ENCODE measurements at places on chromosomes 12 and 14.

DNA sequence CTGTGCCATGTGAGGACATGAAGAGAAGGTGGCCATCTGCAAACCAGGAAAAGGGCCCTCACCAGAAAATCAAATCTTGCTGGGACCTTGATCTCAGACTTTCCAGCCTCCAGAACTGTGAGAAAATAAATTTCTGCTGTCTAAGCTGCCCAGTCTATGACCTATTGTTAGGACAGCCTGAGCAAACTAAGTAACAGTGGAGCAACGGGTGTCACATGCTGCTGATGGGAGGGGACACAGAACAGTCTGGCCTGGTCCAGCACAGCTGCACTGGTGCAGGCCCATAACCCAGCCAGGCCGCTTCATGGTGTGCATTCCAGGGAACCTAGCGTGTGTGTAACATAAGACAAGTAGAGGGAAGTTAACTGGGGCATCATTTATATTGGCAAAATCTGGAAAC lies 42.1 kb downstream of the GRIP1 start:
- no peak for DNase-seq

- DNase-seq: no peak
Observed at GRCh38 chr14:61764342-61765122, 2.3 kb downstream of the SNAPC1 start.

GRCh38 chr14:77543637-77544334 lies 45.2 kb upstream of the ISM2 start:
- no peak for DNase-seq

GRCh38 chr12:117212563-117213190 lies 22.4 kb upstream of the FBXO21 start:
- peak; percentile 35 for DNase-seq

- DNase-seq: no peak
Observed at GRCh38 chr14:83372271-83372670, 1838.6 kb upstream of the SEL1L start.

DNA sequence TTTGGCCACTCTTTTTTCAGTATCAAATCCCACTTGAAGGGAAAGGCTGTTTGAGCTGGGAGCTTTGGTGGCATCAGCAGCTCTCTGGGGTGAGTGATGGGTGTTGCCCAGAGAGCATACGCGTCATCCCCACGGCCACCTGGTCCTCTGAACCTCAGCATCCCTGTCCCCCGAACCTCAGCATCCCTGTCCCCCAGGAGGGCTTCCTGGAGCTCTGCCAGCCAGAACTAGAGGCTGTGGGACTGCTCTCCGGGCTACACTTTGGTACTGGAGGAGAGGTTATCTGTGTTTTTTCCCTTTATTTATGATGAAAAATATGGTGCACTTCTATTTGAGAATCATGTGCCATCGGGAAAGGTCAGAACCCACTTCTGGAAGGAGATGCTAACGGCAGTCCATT lies 131.5 kb upstream of the RTL1 start:
- no peak for DNase-seq

- no peak for DNase-seq
Observed at GRCh38 chr14:20486684-20487395, 17.6 kb downstream of the PNP start.

GRCh38 chr14:106207316-106207715 lies 680.9 kb downstream of the TMEM121 start:
- no peak for DNase-seq

DNA sequence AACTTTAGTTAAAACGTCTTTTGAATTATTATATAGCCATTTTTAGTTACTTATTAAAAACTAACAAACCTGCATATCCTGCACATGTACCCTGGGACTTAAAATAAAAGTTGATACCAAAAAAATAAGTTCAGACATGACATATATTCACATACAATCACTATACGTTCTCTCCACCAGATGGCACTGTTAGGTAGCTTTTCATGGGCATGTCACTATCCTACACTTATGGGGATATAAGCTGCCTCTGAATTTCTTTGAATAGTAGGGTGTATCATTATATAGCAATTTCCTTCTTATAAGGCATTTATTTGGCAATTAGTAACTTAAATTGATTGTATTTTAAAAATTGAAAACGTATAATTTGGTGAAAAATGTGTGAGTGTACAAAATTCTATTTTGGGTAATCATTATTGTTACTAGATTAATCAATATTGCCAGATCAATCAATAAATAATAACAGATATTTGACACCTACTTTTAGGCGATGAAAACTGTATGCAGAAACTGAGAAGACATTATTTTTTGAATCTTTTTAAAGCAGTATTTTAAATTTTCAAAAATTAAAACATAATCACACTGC lies 31.8 kb upstream of the OR10A7 start:
- DNase-seq: no peak

GRCh38 chr14:62189698-62190097 lies 427.5 kb downstream of the SNAPC1 start:
- DNase-seq: no peak

- no peak for DNase-seq
Observed at GRCh38 chr12:105480162-105480561, 149.7 kb downstream of the C12orf75 start.

DNA sequence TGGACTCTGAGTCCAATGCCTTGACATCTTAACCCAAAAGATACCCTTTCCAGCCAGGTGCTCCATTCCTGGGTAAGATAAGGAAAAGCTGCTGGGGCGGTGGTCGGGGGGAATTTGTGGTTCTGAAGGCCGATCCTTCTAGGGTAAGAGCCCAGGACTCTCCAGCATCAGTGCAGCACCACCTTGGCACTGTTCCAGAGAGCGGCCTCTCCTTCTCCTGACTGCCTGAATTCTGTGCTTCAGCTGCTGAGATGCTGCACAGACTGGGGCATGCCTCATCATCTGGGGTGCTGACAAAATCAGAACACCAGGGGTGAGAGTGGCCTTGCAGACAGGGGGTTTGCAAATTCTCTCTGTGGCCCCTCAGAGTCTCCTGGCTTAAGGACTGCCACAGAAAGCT lies 87.5 kb downstream of the SPTB start:
- no peak for DNase-seq

- no peak for DNase-seq
Observed at GRCh38 chr12:105961821-105962671, 176.7 kb downstream of the NUAK1 start.

- DNase-seq: no peak
Observed at GRCh38 chr12:121574025-121574424, 6.8 kb downstream of the KDM2B start.

GRCh38 chr12:105474672-105475071 lies 144.2 kb downstream of the C12orf75 start:
- no peak for DNase-seq

DNA sequence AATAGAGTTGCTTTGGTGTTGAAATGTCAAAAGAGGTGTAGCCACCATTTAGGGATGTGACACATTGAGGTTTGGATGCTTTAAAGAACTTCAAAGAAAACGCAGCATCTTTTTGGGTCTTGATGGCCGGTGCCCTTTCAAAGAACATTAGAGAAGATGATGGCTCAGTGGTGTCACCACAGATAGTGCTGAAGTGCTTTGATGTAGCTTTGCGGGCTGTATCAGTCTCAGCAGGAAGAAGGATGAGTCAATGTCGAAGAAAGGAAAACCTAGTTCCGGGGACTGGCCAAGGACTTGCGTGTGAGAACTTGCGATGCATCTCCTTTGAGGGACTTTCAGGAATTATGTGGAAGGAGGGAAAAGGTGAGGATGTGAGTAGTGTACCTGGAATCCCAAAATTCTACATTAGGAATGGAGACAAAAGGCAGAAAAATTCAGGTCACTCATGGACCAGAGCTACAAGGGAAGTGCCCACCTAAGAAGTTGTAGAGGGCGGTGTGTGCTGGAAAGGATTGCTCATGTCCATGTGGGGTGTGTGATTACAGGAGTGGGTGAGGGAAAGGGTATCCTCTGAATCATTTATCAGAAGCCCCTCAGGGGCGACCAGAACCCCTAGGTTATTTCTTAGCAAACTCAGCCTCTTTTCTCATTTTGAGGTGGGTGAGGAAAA lies 39.7 kb upstream of the GZMB start:
- DNase-seq: peak; percentile 44

DNA sequence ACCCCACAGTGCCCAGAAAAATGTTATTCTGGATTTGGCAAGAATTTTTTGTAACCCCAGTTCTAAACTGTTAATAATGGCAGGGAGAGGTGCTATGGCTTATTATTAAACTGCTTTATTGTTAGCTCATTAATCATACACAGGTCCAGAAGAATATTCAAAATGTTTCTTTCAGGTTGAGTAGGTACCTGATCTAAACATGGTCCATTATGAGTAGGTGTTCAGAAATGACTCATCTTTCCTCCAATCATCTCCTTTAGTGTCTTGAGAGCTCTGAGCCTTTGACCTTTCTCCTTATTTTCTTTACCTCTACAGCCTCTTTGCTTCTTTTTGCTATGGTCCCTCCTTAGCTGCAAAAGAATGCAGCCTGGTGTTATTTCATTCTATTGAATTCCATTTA lies 211.0 kb upstream of the GARIN6 start:
- DNase-seq: no peak

- DNase-seq: no peak
Observed at GRCh38 chr12:29556363-29556762, 58.9 kb upstream of the OVCH1 start.

GRCh38 chr14:61320806-61321384 lies 484 bp upstream of the PRKCH start:
- no peak for DNase-seq

DNA sequence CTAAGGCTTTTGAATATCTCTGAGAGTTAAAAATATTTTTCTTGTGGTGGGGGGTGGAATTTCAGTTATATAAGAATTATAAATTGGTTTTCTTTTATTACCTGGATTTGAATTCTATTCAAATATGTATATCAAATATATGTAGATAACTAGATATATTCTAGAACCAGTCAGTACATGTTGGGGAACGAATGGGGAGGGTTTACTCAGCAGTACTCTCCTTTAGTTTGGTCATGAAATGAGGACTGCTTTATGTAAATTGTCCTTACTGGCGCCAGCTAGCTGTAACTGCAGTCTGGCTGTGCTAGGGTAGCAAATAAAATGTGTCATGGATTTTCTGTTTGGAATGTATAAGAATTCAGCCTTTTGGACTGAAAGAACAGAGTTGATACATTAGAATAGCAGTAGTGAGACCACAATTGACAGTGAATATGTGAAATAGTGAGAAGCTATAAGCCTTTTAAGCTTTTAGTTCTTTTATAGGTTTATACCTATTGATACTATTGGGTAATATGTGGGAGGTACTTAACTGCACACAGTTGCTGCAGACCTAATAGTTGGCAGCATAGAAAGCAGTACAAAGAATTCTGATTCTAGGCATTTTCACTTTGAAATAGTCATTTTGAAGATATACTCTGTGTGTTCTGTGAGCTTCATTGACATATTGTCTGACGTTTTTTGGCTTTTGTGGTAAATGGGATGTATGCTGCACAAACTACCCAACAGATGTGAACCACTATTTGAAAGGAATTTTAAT lies 29.0 kb downstream of the ATF7IP start:
- no peak for DNase-seq

GRCh38 chr14:52313462-52313861 lies 650 bp upstream of the PTGER2 start:
- DNase-seq: no peak
